ENCODE measurements at places on chromosomes 7 and 10.

GRCh38 chr7:151782598-151783448, 94.1 kb downstream of the PRKAG2 start:
- peak; percentile 59 for DNase-seq

GRCh38 chr7:19972876-19973275, 199.5 kb upstream of the TMEM196 start:
- DNase-seq, result no peak

DNA sequence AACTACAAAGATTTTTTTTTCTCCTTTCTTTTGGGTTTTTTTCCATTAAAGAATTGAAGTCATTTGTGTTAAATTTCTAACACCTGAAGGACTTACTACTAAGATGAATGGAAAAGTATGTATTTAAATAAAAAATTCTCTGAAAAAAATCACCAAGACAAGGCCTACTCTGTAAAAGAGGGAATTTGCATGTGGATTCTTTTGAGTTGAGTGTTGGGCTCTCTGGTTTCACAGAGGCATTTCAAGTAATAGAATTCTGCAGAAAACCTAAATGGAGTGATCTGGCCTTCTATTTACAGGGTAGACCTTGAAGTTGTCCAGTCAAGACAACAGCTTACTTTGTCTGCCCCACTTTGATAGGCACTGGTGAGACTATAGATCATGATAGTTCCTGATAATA, 4.1 kb downstream of the LRRC17 start:
- no peak for DNase-seq

GRCh38 chr10:10222304-10222841, 795.3 kb upstream of the CELF2 start:
- DNase-seq, result no peak

- no peak for DNase-seq
Measured at GRCh38 chr10:47181052-47181849, 118.7 kb upstream of the GDF10 start.

DNA sequence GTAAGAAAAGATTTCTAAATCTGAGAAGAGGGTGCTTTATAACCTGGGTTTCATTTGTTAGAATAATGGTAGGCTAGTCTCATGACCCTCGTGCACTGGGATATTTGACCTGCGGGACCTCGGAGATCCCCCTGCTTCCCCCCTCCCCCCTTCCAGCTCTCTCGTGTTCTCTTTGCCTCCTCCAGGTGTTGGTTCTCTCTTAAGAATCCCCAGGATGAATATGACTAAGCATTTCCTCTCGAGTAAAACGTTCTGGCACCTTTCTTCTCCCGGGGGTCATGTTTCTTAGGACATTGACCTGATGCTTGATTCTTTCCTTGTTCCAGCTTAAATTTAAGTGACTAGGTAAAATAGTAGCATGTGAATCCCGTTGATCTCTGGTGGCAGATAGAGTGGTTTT, 71.2 kb downstream of the SHH start:
- no peak for DNase-seq

DNA sequence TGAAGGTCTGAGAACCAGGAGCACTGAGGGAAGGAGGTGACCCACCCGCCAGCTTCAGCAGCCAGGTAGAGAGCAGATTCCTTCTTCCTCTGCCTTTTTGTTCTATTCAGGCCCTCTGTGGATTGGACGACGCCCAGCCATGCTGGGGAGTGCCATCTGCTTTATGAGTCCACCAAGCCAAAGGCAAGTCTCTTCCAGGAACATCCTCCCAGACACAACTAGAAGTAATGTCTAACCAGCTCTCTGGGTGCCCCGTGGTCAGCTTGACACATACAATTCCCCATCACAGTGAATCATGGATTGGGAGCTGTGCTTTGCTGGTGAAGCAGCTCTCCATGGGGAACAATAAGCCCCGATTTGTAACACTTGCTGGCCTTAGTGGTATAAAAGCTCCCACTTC, 125.2 kb downstream of the CCDC3 start:
- DNase-seq, result peak; percentile 2

- no peak for DNase-seq
Measured at GRCh38 chr7:149440222-149440621, 20.6 kb downstream of the ZNF777 start.

DNA sequence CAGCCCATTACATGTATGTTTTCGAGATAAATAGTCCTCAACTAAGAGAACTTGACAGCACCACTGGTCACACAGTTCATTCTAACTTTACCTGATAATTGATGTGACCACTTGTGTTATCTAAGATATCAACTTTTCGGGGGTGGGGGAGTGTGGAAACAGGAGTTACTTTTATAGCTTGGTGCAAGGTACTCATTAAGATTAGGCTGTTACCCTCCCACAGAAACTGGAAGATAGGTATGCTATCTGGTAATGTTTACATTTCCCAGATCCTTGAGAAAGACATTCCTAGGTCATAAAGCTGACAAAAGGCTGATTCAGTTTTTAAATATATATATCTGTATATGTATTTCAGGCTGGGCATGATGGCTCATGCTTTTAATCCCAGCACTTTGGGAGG, 11.1 kb downstream of the ERVW-1 start:
- no peak for DNase-seq

- no peak for DNase-seq
Measured at GRCh38 chr10:132507409-132507955, 30.1 kb upstream of the INPP5A start.

- DNase-seq, result no peak
Measured at GRCh38 chr10:29124864-29125263, 164.0 kb upstream of the LYZL1 start.

DNA sequence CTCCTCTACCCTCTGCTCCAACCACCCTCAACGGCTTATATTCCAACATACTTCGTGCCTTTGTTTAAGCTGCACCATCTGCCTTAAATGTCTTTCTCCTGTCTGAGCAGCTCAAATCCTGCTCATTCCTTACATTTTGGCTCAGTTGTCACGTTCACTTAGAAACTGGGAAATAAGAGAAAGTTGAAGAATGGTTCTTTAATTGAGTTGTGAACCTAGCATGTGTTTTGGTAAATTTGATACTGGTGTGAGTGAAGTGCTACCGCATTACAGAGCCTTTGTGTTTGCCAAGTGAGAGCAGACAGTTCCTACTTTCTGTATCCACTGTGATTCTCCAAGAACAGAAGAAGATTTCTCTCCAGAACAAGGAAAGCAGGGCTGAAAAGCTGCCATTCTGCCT, 54.3 kb downstream of the EPDR1 start:
- DNase-seq, result no peak

DNA sequence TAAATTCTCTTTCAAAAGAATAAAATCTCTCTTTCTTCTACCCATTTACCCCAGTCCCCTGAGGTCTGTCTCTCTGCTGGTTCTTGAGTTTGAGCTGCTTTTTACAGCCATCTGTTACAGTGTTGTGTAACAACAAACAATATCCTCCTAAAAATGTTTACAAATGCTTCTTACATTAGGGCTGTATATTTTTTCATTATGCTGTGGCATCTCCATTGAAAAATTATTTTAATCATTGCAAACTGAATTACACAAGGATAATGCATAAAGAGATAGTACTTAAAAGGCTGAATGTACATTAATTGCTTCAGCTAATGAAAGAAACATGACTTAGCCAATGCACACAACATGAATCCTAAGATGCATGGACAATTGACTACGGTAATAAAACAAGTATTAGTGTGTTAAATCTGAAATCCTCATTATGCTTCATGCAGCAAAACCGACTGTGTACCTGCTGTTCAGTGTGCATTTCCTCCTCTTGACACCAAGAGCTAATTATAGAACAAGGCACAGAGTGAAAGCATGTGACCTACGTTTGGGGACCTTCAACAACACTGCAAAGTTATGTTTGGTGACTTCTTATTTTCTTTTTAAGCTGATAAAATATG, 181.7 kb upstream of the RHOBTB1 start:
- DNase-seq, result no peak

DNA sequence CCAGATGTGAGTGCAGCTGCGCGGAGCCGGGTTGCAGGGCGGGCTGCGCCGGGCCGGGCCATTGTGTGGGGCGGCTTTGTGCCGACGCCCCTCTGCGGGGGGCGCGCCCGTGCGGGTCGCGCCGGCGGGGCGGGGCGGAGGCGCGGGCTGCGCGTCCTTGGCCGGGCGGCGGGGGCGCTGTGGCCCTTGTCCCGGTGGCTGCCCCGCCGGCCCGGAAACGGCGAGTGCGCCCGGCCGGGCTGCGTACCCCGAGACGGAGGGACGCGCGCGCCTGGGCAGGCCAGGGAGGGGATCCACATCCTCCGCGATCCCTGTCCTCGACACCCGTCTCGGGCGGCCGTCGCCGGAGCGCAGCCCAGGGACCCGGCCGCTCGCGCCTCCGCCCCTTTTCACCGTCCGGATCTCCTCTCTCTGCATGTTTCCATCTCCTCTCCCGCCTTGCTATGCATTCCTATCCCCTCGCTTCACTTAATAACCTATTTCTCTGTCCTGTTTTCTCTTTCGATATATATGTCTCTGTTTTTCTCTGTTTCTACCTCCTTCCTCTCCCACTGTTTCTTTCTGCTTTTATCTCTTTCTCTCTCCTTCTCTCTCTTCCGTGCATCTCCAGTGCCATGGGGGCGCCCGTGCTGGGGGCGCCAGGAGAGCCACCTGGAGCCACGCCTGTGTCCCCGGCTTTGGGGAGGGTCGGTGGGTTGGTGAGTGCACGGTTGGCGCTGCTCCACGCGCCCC, 765 bp downstream of the PFKFB3 start:
- no peak for DNase-seq

DNA sequence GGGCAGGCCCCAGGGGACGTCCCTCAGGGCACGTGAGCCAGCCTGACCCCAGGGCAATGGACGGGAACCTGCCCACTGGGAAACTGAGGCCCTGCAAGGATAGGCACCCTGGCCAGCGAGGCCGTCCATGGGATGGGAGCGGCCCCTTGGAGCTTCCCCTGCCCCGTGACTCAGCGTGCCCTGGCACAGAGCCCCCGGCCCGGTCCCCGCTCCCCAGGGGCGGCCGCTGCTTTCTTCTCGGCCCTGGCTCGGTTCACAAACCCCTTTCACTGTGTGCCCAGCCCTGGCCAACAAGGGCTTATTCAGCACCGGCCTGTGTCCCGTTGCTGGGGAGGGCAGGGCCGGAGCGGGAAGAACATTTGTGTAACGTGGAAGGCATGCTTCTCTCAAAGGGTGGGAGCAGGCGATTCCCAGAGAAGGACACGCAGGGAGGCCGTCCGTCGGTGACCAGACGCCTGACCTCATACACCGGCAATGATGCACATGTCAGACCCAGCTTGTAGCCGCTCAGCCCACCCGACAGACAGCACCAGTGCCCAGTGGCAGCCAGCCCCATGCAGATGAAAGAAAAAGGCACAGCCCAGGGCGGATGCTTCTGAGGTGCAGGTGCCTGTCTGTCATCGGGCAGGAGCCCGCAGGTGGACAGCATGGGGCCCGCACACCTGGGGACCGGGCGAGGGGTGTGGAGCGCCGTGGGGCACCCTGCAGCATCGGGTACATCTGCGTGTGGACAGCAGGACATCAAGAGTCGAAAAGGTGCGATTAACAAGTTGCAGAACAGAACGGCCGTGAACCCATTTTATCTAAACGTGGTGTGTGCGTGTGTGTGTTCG, 94.5 kb downstream of the PDGFA start:
- peak; percentile 75 for DNase-seq

GRCh38 chr7:117124591-117125220, 171.4 kb downstream of the ST7 start:
- DNase-seq, result no peak

GRCh38 chr10:108616559-108617285, 1306.6 kb downstream of the XPNPEP1 start:
- no peak for DNase-seq

DNA sequence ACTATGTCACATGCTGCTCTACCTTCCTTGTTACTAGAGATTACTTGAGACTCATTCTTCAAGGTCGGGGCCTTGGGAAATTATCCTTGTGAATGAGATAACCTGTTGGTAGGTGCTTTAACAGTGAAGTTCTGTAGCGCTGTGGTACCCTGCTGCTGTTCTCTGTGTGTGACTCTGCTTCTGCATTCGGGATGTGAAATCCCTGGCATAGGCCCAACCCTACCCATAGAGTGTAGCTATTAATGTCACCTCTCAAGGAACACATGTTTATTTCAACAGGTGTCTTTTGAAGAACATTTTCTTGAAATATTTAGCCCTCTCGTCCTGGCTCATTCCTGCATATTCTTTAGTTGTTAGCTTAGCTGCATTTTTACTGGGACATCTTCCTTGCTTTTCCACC, 41.8 kb upstream of the TMEM236 start:
- DNase-seq, result no peak

DNA sequence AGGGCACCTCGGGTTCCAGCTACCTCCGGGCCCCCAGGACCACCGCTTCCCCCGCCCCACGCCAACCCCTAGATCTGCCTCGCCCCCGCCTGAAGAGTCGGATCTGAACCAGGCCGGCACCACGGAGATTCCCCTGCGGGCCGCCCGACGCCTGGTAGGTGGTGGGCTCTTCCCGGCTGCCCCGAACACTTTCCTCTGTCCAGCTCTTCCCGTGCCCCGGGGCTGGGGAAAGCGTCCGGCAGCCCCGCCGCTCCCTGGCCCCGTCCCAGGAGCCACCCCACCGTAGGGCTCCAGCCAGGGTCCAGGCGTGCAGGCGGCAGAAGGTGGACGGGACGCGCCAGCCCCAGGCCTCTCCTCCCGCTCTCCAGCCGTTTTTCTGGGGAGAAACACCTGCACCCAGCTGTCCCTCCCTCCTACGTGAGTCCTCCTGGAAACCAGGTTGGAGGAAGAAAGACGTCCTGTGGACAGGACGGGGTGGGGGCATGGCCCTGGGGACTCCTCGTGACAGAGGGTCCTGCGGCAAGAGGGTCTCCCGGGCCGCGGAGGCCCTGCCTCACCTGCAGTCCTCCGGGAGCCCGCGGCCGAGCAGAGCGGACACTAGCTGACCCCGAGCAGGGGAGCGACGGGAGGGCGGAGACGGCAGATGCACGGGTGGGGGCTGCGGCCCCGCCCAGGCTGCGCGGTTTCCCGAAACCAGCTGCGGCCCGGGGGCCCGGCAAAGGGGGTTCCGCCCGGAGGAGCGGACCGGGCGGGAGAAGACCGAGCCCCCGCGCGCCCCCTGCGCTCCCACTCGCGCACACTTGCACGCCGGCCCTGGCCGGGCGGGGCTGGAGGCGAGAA, at the start of gene TMEM176B:
Gene TMEM176B (minus strand): TSS at position 624 of the 840 bp plus-strand sequence. CDS start 3,795 bp downstream, outside the sequence.
- DNase-seq, result no peak

- no peak for DNase-seq
Measured at GRCh38 chr7:22364900-22365299, 7.9 kb upstream of the RAPGEF5 start.

GRCh38 chr7:139629392-139630082, 106.1 kb downstream of the CLEC2L start:
- no peak for DNase-seq

- DNase-seq, result no peak
Measured at GRCh38 chr7:149719050-149719899, 54.1 kb downstream of the ZNF467 start.

GRCh38 chr7:72793791-72794190, 34.2 kb downstream of the TYW1B start:
- DNase-seq, result no peak
